NCI-H446 (cell line): ENCODE measurements at places on chromosomes 2 and 18.

- no peak for DNase-seq
Observed at GRCh38 chr2:144288438-144288837, 231.5 kb downstream of the ZEB2 start.

GRCh38 chr2:70461414-70461813 is 92.2 kb downstream of the TGFA start:
- DNase-seq, result no peak

- DNase-seq, result peak; percentile 37
Observed at GRCh38 chr2:54595999-54596902, 127.2 kb upstream of the EML6 start.

DNA sequence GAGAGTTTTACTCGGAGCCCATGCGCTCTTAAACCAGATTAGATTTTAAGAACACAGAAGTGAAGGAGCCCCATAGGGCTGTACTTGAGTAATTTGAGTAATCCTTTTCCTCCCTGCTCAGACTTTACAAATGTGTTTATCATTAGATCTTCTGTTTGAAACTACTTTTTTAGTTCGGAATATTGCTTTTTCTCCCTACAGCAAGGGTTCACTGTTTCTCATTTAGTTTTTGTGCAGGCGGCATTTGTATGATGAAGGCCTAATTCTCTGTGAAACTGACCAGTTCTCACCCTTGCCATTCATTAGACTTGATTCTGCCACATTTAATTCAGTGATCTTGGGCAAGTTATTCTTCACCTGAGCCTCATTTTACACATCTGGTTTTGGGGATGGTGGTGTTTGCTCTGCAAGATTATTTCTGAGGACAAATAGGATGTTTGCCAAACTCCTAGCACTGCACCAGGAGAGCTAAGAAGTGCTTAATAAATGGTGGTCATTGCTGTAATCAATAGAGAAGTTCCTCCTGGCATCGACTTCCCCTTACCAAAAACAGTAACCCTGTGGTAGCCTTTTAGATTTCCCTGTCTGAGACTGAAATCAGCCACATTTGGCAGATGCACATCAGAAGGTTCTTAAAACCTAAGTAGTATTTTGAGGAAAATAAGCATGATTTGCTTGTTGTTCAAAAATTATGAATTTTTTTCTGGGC is 2.2 kb downstream of the B3GNT2 start:
- DNase-seq, result no peak

- no peak for DNase-seq
Observed at GRCh38 chr18:59623456-59624368, 73.5 kb downstream of the CCBE1 start.

- no peak for DNase-seq
Observed at GRCh38 chr2:72136331-72136730, 11.3 kb downstream of the CYP26B1 start.

- DNase-seq, result peak; percentile 69
Observed at GRCh38 chr2:162153608-162154224, 1.7 kb upstream of the GCG start.

DNA sequence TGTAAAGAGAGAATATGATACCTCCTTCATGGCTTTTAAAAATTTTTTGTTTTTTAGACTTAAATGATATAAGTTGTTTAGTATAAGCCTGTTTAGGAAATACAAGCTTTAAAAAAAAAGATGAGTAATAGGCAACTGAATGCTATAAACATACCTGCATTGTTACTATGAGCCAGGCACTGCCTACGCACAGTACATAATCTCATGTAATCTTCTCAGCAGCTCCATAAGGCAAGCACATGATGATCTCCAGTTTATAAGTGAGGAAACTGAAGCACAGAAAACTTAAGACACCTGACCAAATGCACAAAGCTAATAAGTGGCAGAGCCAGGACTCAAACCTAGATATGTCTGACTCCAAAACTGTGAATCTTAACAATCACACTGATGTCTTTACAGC is 156.3 kb upstream of the SLC1A4 start:
- DNase-seq, result no peak

GRCh38 chr2:219547621-219548020 is 3.8 kb downstream of the TMEM198 start:
- DNase-seq, result no peak

DNA sequence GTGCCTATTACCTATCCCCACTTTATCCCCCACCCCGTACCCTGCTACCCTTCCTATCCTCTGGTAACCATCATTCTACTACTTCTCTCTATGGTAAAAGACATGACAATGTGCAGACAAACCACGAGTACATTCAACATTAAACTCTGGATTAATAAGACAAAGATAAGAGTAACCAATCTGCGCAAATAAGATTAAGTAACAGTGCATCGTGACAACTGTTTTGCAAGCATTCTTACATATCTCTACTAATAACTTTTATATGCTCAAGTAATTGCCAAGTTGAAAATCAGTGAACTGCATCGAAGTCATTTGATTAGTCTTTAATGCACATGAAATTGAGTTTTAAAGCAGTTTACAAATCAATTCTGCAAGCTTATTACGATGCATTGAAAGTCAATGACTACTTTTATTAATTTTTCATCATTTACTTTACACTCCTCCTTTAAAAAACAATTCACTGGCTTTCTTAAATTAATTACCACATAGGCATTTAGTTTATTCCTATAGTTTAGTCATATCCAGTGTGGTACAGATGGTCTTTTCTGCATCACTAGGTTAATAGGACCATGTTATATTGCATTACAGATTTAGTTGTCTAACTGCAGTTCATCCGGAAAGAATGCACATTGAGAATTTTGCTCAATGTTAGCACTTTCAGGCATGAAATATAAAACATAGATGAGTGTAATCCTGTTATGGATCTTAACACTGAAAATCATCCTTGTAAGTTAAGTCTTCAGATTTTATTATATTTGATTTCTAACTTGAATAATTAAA is 178.1 kb downstream of the GCA start:
- peak; percentile 50 for DNase-seq

DNA sequence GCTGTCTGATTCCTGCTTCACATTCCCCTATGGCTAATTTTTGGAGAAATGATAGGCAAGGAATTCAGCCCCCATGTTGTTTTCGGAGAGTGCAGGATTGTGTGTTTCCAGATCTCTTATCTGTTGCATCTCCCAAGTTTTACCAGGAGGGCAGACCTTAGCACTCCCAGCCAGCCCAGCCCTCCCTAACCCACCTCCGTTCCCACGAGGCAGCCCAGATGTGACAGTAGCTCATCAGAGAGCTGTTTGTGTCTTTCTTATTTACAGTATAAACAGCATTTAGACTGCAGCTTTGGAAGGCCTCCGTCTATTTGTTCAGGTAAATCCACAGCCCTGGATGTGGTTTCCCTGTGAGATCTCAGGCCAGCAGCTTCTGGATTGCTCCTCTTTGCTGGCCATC is 91.6 kb downstream of the THNSL2 start:
- DNase-seq, result no peak
